ENCODE measurements at places on chromosomes 4 and X.

DNA sequence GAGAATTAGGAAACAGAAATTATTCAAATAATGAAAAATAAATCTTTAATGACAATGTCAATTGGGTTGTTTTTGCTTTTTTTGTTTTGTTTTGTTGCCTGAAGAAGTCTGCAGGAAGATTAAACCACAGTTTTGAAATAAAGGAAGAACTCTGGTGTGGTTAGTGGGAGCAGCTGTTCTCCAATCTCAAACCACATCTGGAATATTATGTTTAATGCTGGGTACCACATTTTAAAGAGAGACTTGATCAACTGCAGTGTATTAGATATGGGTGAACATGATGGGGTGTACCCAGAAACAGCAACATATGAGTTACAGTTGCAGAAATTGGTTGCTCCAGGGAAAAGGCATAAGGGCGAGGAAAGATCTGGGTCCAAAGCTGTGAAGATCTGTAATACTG lies 171.2 kb upstream of the RPL34 start:
- no peak for DNase-seq

GRCh38 chr4:119266153-119266552 lies 53.6 kb downstream of the USP53 start:
- DNase-seq: no peak

DNA sequence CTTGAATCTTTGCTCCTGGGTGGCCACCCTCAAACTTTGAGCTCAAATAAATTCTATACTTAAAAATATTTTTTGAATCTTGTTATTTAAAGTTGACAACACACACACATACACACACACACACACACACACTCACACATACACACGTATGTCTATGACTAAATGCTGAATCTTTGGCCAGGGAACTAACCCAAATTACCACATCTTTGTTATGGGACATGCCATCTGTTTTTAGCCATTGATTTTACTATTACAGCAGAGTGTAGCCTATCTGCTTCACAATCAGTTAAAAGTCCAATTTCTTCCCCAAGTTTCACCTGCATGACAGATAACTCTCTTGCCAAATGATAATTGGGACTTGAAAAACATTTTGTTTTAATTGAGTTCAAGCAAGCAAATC lies 45.0 kb upstream of the USP46 start:
- DNase-seq: no peak

DNA sequence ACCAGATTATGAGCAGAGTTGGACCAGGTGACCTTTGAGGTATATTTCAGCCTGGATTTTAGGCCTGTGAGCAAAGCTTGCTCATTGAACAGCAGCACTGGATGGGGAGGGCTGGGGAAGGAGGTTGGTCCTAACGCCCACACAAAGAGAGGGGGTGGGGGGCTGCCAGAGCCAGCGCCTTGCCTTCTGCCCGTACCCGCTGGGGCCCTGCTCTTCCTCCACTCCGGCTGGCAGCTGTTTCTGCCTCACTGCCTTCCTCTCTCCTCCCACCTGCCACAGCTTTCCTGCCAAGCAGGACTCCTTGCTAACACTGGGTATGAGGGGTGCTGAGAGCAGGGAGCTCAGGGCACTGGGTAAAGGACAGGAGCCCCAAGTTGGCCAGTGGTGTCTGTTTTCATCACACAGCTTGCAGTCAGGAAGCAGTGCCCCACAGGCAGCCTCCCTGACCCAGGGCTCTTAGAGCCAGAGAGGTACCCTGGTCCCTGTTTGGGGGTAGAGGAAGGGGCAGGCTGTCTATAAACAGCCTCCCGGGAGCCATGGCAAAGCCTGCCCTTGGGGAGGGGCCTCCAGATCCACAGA lies 6.1 kb downstream of the NALF2 start:
- no peak for DNase-seq

DNA sequence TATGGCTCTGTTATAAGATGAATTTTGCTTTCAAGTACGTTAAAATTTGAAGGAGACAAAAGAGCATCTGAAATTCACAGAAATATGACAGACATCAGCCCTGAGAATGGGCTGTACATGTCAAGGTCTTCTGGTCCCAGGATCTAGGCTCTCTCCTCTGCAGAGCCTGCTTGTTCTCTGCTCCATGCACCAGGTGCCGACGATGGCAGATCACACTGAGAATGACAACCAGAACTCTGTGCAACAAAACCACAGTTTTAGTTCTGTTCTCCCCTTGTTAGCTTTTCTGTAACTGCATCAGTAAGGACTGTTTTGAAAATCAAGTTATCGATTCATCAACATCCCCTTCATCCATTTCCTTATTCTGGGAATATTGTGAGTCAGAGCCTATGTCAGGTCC lies 30.9 kb upstream of the LGI2 start:
- DNase-seq: no peak

GRCh38 chr4:107950746-107951540 lies 19.6 kb downstream of the CYP2U1 start:
- DNase-seq: no peak

- peak; percentile 35 for DNase-seq
Observed at GRCh38 chrX:13087322-13088155, 43.1 kb upstream of the FAM9C start.

- DNase-seq: peak; percentile 18
Observed at GRCh38 chrX:40871385-40872082, 136.2 kb upstream of the MED14 start.

DNA sequence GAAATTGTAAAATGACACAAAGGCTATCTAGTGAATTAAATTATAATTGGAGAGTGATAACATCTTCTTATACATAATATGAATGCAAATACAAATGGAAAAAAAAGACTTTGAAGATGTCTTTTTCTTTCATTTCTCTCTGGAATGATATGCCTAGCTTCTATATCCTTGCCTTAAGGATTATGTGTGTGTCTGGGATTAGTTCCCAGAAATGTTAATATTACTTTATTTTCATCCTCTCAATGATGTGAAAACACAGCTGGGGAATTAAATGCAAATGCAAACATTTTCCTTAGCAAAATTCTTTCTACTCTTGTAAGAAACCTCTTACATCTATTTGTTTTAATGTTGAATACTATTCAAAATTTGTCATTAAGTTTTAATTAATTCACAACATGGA lies 441.9 kb downstream of the FSTL5 start:
- DNase-seq: no peak

- peak; percentile 31 for DNase-seq
Observed at GRCh38 chr4:145042601-145043285, 55.3 kb downstream of the ANAPC10 start.

DNA sequence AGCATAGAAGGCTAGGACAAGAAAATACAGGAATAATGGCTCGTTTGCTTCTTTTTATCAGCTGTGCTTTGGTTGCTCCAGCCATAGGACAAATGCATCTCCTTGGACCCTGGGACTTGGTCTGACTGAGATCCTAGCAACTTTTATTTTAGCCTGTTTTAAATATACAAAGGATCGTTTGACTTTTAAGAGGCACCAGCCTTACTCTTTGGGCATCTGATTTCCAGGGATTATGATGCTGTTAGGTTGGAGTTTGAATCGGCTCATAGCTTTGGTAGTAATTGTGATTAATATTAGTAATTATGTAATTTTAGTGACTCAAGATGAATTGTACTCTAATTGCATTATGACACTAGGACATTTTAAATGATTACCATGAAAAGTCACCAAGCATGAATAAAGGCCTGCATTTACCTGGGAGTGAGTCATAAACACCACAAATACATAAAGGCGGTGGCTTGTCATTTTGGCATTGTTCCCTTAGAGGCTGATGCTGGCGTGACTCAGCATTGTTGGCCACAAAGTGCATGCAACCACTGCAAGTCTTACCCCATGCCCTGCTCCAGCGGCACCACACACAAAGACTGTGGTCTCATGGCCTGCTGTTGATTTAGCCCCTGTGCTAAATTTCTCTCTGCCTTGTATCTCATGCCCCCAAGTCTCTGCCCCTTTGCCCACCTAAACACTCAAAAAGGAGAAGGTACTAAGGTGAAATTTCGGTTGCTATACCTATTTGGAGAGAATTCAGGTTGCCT lies 12.4 kb downstream of the GPAT3 start:
- peak; percentile 98 for DNase-seq

- no peak for DNase-seq
Observed at GRCh38 chr4:123215536-123215935, 181.1 kb upstream of the SPRY1 start.

- DNase-seq: no peak
Observed at GRCh38 chr4:163966612-163967011, 472.1 kb downstream of the TMA16 start.

All from astrocyte of the hippocampus (primary cell).